ENCODE measurements at places on chromosomes 7 and 10. TPM values are rescaled to one million over a fixed set of nuclear protein-coding genes. Genes with fewer than 3 reads are reported as not detected.

- no peak for DNase-seq
Observed at GRCh38 chr7:24835643-24836042, 78.4 kb upstream of the GSDME start.

DNA sequence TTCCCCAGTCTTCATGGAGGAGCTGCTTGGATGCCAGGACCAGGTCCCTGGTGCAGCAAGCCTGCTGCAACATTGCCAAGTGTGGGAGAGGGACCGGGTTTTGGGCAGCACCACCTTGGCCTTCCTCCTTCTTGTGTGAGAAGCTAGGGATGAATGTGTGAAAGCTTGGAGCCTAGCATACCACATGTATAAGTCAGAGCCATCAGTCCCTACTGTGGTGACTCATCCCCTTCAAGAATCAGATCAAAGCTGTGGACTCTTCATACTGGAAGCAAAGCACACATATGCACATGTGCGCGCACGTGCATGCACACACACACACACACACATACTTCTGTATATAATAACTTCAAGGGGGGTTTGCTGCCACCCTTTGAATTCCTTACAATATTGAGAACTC lies 527.8 kb downstream of the LRMDA start:
- DNase-seq = no peak

DNA sequence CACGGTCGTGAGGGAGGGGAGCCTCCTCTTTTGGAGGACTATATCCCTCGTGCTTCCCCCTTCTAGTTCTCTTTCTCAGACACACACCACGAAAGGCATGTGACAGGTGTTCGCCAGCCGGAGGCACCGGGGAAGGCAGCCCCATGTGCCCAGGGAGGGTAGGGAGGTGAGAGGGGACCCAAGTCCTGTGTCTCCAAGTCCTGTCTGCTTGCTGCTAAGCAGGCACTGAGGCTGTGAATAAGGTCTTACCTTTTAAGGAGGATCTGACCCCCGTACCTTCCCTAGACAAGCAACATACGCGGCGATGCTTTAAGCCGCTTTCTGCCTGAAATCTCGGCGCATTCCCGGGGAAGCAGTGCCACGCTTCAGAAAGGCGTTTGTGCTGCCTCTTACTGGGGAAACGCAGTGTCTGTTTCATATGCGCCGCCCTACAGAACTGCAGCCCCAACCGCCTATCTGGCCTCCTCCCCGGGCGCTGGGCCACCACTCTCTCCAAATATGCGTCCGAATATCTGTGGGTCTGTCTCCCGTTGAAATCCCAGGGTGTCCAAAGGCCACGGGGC lies 770 bp downstream of the PLXNA4 start:
- peak; percentile 68 for DNase-seq

DNA sequence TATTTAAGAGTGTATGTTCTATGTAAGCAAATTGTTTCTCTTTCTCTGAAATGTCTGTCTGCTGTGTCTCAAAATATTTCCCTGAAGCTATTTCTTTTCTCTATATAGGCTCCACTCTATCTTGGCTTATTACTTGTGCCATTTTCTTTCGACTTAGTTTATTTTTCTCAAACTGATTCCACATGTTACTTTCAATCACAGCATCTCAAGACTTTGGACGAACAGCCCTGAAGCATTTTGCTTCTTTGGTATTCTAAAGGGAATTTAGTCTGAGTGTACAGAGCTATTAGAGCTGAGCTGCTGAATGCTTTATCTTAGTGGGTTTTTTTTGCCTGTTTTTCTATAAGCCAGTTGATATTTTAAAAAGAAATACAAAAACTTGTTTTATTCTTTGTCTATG lies 95.7 kb downstream of the PLXDC2 start:
- DNase-seq = no peak

The KLF14 gene
- total RNA-seq = 0.34 TPM
